Right atrium auricular region (tissue), 2 donors: ENCODE measurements at places on chromosomes 3 and 15. TPM values are rescaled to one million over a fixed set of nuclear protein-coding genes. Genes with fewer than 3 reads are reported as not detected.

DNA sequence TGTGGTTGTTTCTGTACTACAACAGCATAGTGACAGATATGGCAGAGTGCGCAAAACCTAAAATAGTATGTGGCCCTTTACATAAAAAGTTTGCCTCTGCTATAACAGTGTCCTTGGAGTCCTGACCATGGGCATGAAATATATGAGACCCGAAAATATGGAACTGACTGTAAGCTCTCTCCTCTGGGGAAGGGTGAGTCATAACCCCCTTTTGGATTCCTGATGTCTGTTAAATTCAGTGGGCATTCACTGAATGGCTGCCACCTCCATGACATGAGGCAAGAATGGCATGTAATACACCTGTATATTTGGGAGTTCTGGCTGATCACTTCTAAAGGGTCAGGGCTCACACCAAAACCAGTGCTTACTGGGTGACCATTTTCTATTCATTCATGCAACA, 6.1 kb downstream of the TBC1D2B start:
- DNase-seq: no peak

GRCh38 chr3:72050048-72050632, 265.2 kb upstream of the PROK2 start:
- no peak for DNase-seq

GRCh38 chr15:59369597-59369996, 3.1 kb downstream of the MYO1E start:
- no peak for DNase-seq

DNA sequence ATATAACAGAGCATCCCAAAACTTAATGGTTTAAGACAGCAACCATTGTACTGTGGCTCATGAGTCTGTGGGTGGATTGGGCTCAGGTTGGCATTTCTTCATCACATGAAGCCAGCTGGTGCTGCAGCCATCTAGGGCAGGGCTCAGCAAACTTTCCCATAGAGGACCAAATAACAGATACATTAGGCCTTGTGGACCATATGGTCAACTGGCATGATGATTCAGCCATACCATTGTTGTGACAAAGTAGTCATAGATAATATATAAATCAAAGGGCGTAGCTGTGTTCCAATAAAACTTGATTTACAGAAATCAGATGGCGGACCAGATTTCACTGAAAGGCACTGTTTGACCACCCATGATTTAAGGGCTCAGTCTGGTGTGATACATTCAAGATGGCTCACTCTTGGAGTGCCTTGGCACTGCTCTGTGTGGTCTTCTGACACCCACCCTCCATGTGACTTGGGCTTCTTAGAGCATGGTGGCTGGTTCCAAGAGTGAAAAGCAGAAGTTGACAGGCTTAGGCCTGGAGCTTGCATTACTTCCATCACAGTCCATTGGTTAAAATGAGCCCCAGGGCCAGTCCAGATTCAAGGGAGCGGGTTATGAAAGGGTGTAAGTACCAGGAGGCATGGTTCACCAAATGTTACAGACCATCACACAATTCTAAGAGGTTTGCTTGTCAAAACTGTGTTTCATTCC, 40.8 kb upstream of the BHLHE40 start:
- DNase-seq: no peak

DNA sequence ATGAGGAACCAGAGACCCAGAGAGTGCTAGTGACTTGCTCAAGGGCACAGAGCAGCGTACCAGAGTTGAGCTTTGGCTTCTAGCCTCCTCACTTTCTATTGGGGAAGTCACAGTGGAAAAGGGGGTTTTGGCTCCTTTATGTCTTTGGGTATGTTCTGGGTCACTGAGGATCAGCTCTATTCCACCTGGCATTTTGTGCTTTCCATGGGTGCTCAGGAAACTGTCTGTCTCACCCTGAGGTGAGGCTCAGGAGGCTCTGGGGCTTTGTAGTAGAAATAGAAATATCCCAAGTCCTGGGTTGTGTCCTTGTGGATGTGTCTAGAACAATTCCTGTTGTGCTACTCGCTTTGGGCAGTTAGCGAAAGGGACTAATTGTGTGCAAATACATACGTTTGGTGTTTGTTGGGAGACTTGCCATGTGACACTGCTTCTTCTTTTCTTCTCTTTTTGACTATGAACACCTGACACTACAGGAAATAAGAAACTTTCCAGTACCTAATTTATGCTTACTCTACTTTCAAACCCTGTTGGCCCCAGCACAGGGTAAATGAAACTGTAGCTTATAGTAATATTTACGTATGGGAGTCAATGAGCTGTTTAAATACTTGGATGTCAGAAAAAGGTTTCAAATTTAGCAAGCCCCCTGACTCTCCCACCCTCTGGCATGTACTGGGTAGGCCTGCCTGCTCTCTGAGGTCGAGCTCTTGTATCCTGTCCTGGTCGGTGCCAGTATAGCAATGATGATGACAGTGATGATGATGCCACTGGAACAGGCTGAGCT, 35.6 kb downstream of the SMAD3 start:
- DNase-seq: no peak

DNA sequence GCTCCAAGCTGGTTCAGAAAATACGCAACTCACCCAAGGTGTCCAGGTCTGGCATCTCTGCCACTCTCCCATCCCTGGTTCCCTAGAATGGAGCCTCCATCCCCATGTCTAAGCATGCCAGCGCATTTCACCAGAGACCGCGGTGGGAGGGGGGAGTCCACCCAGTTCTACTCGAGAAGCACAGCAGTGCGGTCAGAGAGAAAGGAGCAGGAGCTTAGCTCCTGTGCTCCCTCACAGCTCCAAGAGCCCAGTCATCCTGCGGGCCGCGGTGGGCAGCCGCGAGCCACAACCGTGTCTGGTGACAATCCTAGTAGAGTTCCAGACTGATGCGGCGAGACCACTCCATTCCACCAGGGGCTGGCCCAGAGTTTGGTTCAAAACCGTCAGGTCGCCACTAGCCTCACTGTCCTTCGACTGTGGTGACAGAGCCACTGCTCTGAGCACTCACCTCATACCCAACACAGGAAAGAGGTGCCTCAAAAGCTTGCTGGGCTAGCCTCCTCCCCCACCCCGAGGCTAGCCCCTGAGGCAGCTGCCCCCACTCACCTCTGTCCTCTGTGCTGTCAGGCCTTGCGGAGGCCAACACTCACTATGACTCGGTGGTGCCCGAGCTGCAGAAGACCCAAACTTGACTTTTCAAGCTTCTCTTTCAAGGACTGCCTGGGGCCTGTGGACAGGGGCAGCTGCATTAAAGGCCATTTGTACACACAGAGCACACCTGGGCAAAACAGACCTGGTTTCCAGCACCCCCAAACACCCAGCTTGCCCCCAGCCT, 185.4 kb downstream of the XXYLT1 start:
- no peak for DNase-seq

- no peak for DNase-seq
Observed at GRCh38 chr3:70990723-70991122, 592.8 kb downstream of the FOXP1 start.

DNA sequence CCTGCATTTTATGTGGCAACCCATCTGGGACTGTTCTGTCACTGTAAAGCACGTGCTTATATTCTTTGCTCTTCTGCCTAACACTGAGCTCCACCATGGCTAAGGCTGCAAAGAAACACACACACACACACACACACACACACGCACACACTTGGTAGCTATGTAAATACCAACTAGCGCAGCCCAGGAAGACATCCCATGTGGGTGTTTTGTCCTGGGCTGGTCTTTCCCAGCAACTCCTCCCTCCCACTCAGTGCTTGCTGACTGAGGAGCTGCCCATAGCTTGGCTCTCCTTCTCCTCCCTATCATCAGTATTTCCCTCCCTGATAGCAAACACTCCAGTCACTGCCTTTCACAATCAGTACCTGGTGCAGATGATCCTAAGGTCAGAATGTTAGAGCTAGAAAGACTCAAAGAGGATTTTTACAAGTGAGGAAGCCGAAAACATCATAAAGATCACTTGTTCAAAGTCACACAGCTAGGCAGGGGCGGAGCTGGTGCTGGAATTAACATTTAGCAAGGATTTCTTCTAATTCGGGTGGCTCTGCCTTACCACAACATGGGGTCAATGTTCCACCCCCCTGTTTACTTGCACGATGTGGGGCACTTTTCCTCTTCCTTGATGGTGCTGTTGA, 377.1 kb upstream of the TBL1XR1 start:
- DNase-seq: no peak

The TMEM212 gene
- total RNA-seq: not detected

The EPHB3 gene
- 2.1 TPM for total RNA-seq

The TBC1D23 gene
- 39.5 TPM for total RNA-seq

The CPLX3 gene
- total RNA-seq: 1.1 TPM

The MYZAP gene
- 491 TPM for total RNA-seq

The CHRD gene
- 7.0 TPM for total RNA-seq
